ENCODE measurements at places on chromosomes 2 and 18.

GRCh38 chr2:929011-929735 is 21.5 kb upstream of the SNTG2 start:
- no peak for DNase-seq

DNA sequence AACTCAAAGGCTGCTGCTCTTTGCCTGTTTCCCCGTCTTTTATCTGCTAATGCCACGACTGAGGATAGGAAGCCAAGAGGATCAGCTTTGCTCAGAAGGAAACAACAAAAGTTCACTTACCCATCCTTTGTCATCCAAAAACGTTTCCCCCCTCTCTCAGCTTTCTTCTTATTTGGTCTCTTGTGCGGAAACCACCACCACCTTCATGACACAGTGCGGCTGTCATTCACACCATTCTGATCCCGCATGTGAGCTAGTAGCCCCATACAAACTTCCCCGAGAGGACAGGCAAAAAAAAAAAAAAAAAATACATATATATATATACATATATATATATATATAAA is 656 bp downstream of the LRRTM4 start:
- no peak for DNase-seq

DNA sequence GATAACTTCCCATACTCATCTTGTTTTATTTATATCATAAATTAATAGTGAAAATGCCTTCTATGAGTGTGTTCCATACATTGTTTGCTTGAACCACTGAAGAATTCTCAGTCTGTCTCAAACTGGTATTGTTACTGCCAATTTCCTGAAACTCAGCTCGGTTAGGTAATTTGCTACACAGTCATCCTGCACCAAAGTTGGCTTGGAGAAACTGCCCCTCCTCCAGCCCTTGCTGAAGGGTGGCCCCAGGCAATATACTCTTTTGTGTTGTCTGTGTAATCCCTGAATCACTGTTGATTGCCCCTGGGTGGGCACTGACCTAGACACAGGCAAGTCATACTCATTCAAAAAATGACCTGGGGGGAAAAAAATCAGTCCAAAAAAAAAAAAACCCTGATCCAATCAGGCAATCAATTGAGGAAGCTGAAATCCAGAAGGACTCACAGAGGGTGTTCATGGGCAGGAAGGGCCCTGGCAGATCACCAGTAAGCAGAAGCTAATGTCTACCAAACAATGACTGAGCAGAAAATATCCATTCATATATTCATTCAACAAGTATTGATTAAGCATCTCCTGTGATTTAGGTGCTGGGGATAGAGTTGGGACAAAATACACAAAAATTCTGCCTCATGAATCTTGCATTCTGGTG is 3.8 kb upstream of the SESTD1 start:
- no peak for DNase-seq

GRCh38 chr2:797556-797955 is 120.3 kb upstream of the TMEM18 start:
- no peak for DNase-seq

GRCh38 chr2:196278491-196278911 is 107.1 kb upstream of the STK17B start:
- no peak for DNase-seq

DNA sequence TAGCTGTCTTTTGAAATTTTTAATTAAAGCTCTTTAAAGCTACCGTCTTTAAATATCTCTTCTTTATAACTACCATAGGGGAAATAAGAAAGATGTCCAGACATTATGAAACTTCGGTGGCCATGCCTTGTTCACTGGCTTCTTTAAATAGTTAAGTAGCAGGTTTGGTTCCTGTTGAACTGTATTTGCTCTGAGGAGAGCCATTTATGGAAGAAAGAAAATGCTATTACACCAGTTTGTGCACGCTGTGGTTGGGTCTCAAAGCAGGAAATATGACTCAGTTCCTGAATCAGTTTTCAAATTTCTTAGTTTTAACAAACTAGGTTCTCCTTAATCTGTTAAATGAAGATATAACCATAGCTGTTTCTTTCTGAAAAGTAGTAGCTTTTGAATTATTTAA is 12.2 kb downstream of the ARPC2 start:
- peak; percentile 65 for DNase-seq

GRCh38 chr2:33033606-33034081 is 86.9 kb downstream of the LTBP1 start:
- peak; percentile 29 for DNase-seq

DNA sequence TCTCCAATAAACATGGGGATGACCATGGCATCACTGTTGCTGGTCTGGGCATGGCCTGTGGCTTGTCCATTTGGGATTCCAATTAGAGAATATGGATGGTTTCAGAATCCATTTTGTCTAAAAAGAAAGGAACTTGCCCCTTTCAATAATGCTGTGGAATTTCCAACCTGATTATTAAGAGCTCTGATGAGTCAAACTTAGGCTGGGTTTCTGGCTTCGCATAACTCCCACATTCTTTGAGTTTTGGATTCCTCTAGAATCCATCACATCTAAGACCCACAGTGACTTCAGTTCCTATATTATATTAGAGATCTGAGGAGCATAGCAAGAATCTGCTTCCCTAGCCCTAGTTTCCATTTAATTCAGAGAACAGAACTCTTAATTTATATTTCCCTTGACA is 531.5 kb downstream of the TNS1 start:
- DNase-seq = no peak

- DNase-seq = no peak
Measured at GRCh38 chr2:228417956-228418355, 236.5 kb upstream of the SPHKAP start.

DNA sequence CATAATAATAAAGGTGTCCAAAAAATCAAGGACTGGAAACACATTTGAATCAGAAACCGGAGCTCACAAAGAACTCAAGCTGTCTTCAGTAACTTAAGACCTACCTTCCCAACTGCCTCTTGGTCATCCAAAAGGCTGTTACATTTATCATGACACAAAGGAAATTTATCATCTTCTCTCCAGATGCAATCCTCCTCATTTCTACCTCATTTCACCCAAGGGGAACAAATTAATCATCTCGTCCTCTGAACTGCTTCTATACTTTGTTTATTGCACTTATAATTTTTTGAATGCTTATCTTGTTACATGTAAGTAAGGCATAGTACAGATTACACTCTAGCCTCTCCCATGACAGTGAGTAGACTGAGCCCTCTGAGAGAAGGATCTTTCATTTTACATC is 105.1 kb upstream of the RGPD4 start:
- no peak for DNase-seq

DNA sequence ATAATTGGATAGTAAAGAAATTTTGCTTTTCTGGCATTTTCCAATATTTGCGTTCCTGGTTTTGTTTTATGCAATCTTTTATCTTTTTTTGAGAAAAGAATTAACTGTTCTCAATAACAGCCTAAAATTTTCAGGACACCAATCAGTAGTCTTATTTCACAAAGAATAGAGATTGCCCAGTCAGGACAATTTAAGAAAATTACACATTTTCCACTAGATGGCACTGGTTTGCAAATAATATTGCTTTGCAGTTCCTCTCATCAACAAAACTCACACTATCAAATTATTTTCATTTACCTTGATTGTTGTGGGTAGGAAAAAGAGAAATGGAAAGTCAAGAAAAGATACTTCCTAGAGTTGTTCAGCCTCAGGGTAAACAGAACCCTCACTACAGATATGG is 2.4 kb upstream of the RBM45 start:
- peak; percentile 6 for DNase-seq

GRCh38 chr2:189137519-189137918 is 42.0 kb downstream of the COL5A2 start:
- no peak for DNase-seq

- DNase-seq = no peak
Measured at GRCh38 chr18:29449424-29449823, 1272.5 kb upstream of the CDH2 start.

DNA sequence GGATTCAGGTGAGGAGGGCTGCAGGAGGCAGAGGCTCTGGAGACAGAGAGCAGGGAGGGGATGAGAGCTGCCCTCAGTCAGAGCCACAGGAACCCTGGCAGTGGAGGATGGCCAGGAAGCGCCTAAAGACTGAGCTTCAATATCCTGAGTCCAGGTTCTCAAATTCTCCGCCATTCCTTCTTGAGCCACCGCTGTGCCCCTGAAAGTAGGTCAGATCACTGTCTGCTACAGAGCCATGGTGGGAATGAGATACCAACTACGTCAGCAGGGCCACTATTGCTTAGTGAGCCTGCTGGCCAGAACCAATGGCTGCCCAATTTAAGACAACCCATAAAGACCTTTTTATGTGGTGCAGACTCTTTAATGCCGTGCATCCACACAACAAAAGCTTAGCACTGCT is 155.5 kb downstream of the CTIF start:
- DNase-seq = no peak

GRCh38 chr2:3453190-3453999 is 65.9 kb downstream of the ADI1 start:
- no peak for DNase-seq

- no peak for DNase-seq
Measured at GRCh38 chr2:102581911-102582310, 37.4 kb upstream of the SLC9A2 start.

DNA sequence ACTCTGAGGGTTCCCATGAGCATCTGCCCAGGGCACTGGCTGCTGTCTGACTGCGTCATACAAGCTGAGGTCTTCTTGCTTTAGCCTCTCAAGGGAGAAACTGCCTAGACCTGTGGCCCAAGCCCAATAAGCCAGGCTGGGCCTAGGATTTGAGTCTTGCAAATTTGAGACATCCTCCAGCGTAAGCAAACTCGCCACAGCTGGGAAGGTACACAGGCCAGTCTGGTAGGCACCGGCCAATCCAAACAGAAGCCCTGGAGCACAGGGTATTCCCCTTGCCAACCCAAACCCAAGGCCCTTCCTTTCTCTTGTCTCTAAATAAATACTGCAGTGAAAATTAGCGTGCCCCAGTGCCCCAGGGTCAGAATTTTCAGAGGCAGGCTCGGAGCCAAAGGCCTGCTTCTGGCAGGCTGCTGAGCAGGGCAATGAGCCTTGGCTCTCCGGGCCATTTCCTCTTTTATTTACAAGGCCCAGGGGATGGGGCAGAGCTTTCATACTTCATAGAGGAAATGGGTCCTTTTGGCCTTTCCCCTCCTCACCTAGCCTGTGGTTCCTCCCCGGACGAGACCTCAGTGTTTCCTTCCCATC is 33.3 kb downstream of the POLR1A start:
- no peak for DNase-seq

GRCh38 chr2:129870685-129871241 is 108.7 kb upstream of the RAB6C start:
- no peak for DNase-seq

- DNase-seq = no peak
Measured at GRCh38 chr2:222433332-222434173, 9.2 kb downstream of the SGPP2 start.

DNA sequence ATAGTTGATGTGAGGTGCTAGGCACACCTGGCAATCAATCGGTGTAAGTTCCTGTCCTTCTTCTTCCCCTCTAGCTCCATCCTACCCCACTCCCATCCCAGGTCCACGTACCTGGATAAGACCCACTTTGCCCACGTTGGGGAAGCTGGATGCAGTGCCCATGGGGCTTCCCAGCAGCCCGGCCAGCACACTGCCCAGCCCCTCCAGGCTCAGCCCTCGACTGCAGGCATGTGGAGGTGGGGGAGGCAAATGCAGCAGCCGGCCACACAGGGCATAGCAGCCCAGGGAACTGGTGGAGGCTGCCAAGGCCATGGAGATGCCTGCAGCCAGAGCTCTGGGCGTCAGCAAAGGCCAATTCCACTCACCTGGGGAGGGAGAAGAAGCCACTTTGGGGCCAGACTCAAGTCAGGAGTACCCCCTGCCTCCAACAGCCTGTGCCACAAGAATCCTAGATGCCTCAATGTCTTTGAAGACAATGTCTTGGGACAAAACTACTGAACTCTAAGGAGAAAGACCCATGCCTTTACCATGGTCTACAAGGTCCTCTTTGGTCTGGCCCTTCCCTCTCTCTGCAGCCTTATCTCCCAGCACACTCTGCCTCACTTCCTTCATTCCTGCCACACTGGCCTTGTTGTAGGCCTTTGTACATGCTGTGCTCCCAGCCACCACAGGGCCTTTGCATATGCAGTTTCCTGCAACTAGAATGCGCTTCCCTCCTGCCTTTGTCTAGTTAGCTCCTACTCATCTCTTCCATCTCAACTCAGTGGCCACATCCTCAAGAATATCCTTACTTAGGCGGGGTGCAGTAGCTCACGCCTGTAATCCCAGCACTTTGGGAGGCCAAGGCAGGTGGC is 4.5 kb downstream of the SLC23A3 start:
- DNase-seq = no peak

GRCh38 chr18:59502274-59503175 is 143.5 kb upstream of the LMAN1 start:
- no peak for DNase-seq

GRCh38 chr2:137838255-137839092 is 125.8 kb upstream of the HNMT start:
- no peak for DNase-seq

- no peak for DNase-seq
Measured at GRCh38 chr2:66080127-66080526, 354.8 kb upstream of the MEIS1 start.

- no peak for DNase-seq
Measured at GRCh38 chr18:79121746-79122474, 52.7 kb downstream of the ATP9B start.

- DNase-seq = no peak
Measured at GRCh38 chr2:61926531-61927477, 21.3 kb downstream of the COMMD1 start.

DNA sequence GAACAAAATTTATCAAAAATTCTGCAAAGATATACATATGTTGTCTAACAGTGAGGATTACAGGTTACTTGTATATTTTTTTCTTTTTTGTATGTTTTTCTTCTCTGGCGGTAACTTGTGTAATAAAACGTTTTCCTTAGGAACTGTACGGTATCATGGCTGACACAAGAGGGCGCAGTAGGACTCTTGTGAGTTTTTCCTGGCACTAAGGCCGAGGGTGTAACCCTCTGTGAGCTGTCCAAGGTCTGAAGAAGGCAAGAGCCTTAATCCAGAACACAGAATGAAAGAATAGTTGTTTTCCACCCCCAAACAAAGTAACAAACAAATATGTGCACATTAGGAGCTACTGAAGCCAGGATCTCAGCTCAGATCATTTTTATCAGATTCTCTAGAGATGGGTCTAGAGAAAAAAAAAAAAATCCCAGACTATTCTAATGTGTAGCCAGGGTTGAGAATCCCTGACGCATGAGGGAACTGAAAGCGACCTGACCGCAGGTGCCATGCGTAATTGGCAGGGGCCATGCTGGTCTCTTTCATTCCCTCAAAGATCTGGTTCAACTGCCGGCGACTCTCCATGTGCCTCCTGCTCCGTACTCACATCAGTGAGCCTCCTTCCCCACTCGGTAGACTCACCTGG is 27.0 kb downstream of the TMEM200C start:
- DNase-seq = peak; percentile 34
